ENCODE measurements at places on chromosomes 7 and 10. TPM values are rescaled to one million over a fixed set of nuclear protein-coding genes. Genes with fewer than 3 reads are reported as not detected.

- no peaks in the 10 kb centered on the region for H3K36me3 ChIP-seq
- H3K4me3 ChIP-seq, result no peak overlapping the region
- DNase-seq, result no peak
These were observed 99.5 kb upstream of the IKZF1 start for GRCh38 chr7:50205011-50205410.

Gene SLC16A9
- 1.5 TPM for total RNA-seq

Gene PPIF
- 87.6 TPM for total RNA-seq

DNA sequence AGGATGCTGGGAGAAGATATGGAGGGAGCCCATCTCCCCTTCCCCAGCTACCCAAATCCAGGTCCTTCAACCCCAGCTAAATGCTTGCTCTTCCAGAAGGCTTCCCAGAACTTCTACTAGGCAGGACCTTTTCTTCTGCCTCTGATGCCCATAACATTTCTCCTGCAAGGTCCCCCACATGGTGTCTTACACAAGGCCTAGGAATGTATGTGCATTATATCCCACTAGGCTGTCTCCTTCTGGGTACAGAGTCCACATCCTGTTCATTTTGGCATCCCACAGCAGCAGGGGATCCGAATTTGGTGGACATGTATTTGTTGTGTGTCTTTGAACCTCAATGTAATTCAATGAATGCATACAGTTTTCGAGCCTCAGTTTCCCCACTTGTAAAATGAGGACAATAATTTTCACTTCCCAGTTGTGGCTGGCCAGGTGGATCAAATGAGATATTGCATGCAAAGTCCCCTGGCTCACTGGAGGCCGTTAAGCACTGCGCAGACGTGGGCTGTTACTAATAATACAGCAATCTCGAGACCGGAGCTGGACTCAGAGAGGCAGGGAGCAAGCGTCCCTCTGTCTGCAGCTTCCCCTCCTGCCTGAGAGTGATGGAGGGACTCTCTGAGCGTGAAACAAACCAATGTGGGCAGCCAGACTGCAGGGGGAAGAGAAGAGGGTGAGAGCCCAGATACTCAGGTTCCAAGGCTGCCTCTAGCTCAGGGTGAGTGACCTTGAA lies 18.6 kb upstream of the YWHAG start:
- H3K27me3 ChIP-seq, result no peaks in the 10 kb centered on the region
- no peaks in the 10 kb centered on the region for H3K36me3 ChIP-seq
- H3K4me1 ChIP-seq, result peaks cover 38% of the 10 kb centered on the region
- no peak overlapping the region for H3K4me3 ChIP-seq
- peak overlapping the region; percentile 76 for H3K27ac ChIP-seq

GRCh38 chr7:3282457-3282856 lies 18.6 kb upstream of the SDK1 start:
- no peaks in the 10 kb centered on the region for H3K27me3 ChIP-seq
- H3K36me3 ChIP-seq, result no peaks in the 10 kb centered on the region
- H3K27ac ChIP-seq, result no peak overlapping the region
- no peak overlapping the region for H3K4me3 ChIP-seq
- H3K4me1 ChIP-seq, result no peaks in the 10 kb centered on the region

Gene RHOBTB1
- 16.8 TPM for total RNA-seq

DNA sequence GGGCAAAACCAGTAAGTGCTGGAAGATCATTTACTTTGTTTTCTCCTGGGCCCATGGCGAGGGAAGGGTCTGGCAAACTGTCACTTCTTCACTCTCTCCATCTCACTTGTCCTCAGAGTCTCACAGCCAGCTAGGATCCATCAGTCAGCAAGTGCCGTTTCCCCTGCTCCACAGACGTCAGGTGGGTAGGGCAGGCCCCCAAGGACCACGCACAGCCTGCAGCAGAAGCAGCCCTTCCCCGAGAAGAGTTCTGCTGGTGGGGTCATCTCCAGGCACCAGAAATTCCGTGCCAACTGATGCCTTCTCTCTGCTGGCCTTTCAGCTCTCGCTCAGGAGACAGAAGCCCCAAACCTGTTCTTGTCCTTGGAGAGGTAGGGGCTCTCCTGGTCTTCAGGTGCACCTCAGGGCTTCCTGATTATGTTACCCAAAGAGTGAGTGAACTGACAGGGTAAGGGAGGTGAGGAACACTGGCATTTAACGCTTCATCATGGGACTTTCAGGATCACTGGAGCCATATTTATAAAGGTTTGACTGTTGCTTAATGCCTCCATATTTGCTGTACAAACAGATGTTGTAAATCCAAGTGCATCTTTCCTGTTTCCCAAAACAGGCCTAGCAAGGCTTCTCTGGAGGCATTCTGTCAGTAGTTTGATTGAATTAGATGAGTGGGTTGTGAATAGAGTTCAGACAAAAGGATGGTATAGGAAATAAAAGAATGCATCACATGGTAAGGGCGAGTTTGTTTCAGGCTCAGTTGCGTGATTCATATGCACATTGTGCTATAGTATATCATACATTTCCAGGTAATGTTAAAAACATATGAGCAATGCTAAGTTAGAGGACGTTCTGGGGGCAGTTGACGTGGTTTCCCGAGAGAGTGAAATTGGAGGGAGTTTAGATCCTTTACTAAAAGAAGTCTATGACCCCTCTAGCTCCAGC lies 13.7 kb upstream of the TSPAN15 start:
- peaks cover 21% of the 10 kb centered on the region for H3K4me1 ChIP-seq
- no peaks in the 10 kb centered on the region for H3K27me3 ChIP-seq
- H3K4me3 ChIP-seq, result no peak overlapping the region
- no peaks in the 10 kb centered on the region for H3K36me3 ChIP-seq
- no peak for DNase-seq

Gene VSIR
- total RNA-seq, result 36.1 TPM

- peak within 1 kb of the TSS; percentile 27 for H3K4me3 ChIP-seq
- H3K36me3 ChIP-seq, result no peaks in the 10 kb centered on the region
- H3K27ac ChIP-seq, result peak within 1 kb of the TSS; percentile 47
These were observed at the start of gene FRMPD2 for GRCh38 chr10:48274636-48275035. TSS of gene FRMPD2 (minus strand) at chr10:48274696. CDS start at chr10:48274567, 129 bp downstream.

Gene NEUROD6
- total RNA-seq, result not detected

Gene VSTM4
- total RNA-seq, result 17.6 TPM

- no peaks in the 10 kb centered on the region for H3K36me3 ChIP-seq
- no peak overlapping the region for H3K4me3 ChIP-seq
These were observed 44.2 kb downstream of the EGFR start for GRCh38 chr7:55063061-55063460.

GRCh38 chr7:121459148-121459547 lies 63.0 kb upstream of the FAM3C start:
- no peaks in the 10 kb centered on the region for H3K4me1 ChIP-seq
- H3K4me3 ChIP-seq, result no peak overlapping the region
- no peaks in the 10 kb centered on the region for H3K36me3 ChIP-seq

GRCh38 chr10:101580486-101581399 lies 7.3 kb downstream of the POLL start:
- H3K4me3 ChIP-seq, result no peak overlapping the region
- H3K4me1 ChIP-seq, result no peaks in the 10 kb centered on the region
- no peak overlapping the region for H3K27ac ChIP-seq
- H3K36me3 ChIP-seq, result peaks cover 49% of the 10 kb centered on the region
- no peaks in the 10 kb centered on the region for H3K27me3 ChIP-seq
- no peak for DNase-seq
